Forelimb muscle (tissue), 1 donor: ENCODE measurements at places on chromosomes 5 and 9.

- no peak for DNase-seq
Observed at GRCh38 chr9:134267881-134268724, 58.2 kb upstream of the RXRA start.

DNA sequence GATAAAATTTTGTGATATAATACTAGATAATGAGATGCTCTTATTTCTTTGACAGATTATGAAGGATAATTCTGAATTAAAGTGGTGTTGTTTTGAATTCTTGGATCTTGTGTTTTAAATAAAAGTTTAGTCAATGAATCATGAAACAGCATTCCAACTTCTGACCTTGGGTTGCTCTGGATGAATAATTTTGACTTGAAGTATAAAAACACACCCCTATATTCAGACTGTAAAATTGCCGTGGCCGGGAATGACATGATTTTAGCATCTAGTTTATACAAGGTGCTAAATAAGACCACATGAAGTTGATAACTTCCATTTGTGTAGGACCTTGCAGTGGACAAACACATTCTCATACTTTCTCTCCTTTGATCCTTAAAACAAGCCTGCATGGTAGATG lies 67.2 kb upstream of the DAP start:
- DNase-seq: no peak

- no peak for DNase-seq
Observed at GRCh38 chr9:68560071-68560844, 19.6 kb upstream of the TMEM252 start.

GRCh38 chr5:132420706-132421272 lies 51.3 kb downstream of the SLC22A5 start:
- DNase-seq: no peak

GRCh38 chr5:89441965-89442364 lies 559.0 kb upstream of the MEF2C start:
- no peak for DNase-seq

- DNase-seq: no peak
Observed at GRCh38 chr5:149740341-149740740, 10.2 kb downstream of the PPARGC1B start.

- no peak for DNase-seq
Observed at GRCh38 chr9:111839387-111839786, 44.6 kb upstream of the SHOC1 start.

DNA sequence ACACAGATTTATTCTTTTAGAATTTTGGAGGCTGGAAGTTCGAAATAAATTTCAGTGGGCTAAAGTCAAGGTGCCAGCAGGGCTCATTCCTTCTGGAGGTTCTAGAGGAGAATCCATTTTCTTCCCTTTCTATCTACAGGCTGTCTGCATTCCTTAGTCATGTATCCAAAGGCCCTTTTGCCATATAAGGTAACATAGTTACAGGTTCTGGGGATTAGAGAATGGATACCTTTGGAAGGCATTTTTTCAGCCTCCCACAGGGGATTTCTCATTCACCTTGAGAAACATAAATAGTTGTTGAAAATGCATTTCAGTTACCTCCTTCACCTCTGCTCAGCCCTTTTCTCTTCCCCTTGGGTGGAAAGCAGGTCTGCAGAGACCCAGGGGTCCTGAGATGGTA lies 280.0 kb upstream of the MAP3K1 start:
- DNase-seq: no peak

- no peak for DNase-seq
Observed at GRCh38 chr9:19623941-19624340, 164.9 kb downstream of the SLC24A2 start.

DNA sequence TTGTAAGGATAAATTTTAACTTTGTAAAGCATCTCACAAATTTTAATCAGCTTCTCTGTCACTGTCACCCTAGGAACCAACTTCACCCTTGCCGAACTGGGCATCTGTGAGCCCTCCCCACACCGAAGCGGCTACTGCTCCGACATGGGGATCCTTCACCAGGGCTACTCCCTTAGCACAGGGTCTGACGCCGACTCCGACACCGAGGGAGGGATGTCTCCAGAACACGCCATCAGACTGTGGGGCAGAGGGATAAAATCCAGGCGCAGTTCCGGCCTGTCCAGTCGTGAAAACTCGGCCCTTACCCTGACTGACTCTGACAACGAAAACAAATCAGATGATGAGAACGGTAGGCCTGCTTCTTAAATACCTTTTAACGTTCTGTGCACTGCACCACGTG lies 916.3 kb upstream of the WWC1 start:
- no peak for DNase-seq

DNA sequence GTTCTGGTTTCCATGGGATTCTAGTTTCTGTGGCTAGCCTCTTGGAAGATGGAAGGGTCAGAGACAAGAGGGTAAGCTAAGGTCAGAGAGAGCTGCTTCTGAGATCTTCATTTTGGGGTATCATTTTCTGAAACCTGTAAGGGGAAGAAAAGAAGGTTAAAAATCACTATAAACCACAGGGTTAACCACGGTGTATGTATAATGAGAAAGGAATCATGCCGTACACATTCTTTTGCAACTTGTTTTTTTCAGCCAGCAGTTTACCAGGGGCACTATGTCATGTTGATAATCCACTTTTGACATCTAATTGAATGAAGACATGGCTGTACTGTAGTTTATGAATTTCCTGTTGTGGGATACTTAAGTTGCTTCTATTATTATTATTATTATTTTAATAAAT lies 164.4 kb downstream of the FOCAD start:
- no peak for DNase-seq

- no peak for DNase-seq
Observed at GRCh38 chr9:128142596-128142995, 6.7 kb upstream of the LCN2 start.

DNA sequence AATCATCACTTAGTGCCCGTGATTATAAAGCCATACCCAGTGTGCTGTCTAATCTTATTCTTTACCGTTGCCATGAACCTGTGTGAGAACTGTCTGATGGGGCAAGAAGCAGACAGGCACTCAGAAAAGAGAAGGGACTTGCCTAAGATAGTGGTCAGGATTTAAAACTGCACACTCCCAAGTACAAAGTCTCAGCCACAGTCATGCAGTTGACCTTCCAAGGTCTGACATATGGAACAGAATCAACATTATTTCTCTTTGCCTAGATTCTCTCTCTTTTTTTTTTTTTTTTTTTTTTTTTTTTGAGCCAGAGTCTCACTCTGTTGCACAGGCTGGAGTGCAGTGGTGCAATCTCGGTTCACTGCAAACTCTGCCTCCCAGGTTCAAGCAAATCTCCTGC lies 1.9 kb upstream of the PPP2CA start:
- no peak for DNase-seq

- DNase-seq: no peak
Observed at GRCh38 chr5:178765753-178766300, 35.4 kb upstream of the ZNF354A start.

GRCh38 chr5:169279125-169279524 lies 21.8 kb downstream of the SLIT3 start:
- no peak for DNase-seq

GRCh38 chr5:143119881-143120341 lies 283.6 kb downstream of the NR3C1 start:
- DNase-seq: no peak

DNA sequence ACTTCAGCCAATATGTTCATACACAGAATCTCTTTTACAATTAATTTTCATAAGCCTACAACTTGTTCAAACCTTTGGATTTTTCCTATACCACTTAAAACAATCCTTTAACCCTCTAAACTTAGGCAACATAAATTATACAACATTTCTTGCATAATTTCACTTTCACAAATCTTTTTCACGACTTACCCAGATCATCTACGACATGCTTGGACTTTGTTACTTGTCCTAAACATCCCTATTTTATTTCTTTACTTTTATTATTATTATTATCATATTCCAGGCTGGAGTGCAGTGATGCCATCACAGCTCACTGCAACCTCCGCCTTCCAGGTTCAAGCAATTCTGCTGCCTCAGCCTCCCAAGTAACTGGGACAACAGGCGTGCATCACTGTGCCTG lies 68.0 kb downstream of the CACNA1B start:
- DNase-seq: no peak

- DNase-seq: no peak
Observed at GRCh38 chr5:179900711-179901110, 7.0 kb downstream of the TBC1D9B start.

- DNase-seq: no peak
Observed at GRCh38 chr9:99262949-99263418, 40.9 kb downstream of the SEC61B start.

GRCh38 chr9:70444904-70445303 lies 30.4 kb upstream of the KLF9 start:
- DNase-seq: no peak

- no peak for DNase-seq
Observed at GRCh38 chr5:151079838-151080612, 809 bp downstream of the TNIP1 start.

- no peak for DNase-seq
Observed at GRCh38 chr5:177412603-177413233, 3.4 kb upstream of the F12 start.

GRCh38 chr9:7974335-7974960 lies 174.9 kb upstream of the DMAC1 start:
- no peak for DNase-seq

GRCh38 chr5:107808671-107809137 lies 138.0 kb upstream of the EFNA5 start:
- no peak for DNase-seq

- no peak for DNase-seq
Observed at GRCh38 chr5:40074826-40075225, 604.9 kb upstream of the PTGER4 start.

- DNase-seq: no peak
Observed at GRCh38 chr5:119343766-119344165, 12.1 kb upstream of the TNFAIP8 start.

- no peak for DNase-seq
Observed at GRCh38 chr5:122297587-122298298, 14.3 kb upstream of the SNCAIP start.

DNA sequence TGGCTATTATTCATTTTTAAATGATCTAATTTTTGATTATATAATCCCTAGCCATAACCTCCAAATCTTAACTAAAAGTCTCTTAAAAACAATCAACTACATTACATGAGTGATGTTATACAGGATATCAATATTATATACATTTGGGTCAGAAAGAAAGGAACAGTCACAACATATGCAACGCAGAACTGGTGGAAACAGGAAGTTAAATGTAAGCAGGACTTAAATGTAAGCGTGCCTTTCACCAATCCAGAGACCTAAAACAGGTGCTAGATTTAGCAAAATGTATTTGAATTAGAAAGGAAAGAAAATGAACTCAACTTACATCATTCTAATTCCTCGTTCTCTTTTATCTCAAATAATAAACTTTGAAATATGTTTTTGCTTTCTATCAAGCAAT lies 738.5 kb downstream of the PTPRD start:
- no peak for DNase-seq

DNA sequence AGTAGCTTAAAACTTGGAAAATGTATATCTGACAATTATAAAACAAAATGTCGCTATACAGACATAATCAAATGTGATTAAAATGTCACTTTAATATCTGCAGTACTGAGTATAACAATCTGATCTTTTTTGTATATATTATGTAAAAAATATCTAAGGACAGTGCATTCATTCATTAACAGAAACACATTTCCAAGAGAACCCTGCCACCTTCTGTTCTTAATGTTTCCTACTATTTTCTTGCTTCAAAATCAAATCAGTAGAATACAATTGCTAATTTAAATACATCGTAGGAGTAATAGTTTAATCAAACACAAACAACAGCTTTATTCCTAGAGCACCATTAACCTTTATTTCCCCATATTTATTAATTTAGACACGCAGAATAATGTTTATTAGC lies 142.6 kb upstream of the ST8SIA4 start:
- no peak for DNase-seq

GRCh38 chr5:2047341-2047927 lies 164.7 kb upstream of the IRX4 start:
- no peak for DNase-seq

DNA sequence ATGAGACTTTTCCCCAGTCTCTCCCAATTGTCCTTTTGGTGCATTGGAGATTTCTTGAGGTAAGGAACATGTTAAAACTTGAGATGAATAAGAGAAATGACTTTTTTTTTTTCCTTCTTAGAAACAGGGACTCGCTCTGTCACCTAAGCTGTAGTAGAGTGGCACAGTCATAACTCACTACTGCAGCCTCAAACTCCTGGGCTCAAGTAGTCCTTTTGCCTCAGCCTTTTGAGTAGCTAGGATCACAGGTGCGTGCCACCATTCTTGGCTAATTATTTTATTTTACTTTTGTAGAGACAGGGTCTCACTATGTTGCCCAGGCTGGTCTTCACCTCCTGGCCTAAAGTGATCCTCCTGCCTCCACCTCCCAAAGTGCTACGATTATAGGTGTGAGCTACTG lies 25.9 kb downstream of the CDC42SE2 start:
- no peak for DNase-seq

DNA sequence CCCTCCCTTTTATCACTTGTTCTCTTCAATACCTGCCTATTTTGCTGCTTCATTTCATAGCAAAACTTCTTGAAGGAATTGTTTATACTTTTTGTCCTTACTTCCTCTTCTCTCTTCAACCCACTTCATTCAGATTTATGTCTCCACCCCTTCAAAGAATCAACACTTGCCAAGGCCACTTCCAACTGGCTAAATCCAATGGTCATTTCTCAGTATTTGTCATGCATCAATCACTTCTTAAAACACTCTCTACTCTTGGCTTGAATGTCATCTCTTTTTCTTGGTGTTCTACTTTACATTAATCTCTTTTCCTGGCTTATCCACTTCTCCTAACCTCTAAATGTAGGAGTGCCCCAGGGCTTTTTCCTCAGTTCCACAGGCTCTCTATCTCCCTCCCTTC lies 8.3 kb upstream of the FCHO2 start:
- no peak for DNase-seq

- no peak for DNase-seq
Observed at GRCh38 chr5:31194892-31195555, 1.5 kb downstream of the CDH6 start.

- no peak for DNase-seq
Observed at GRCh38 chr5:83253720-83254119, 176.4 kb downstream of the XRCC4 start.
